ENCODE measurements at places on chromosomes 16 and 17.

GRCh38 chr17:65742403-65743307, 181.2 kb upstream of the AXIN2 start:
- DNase-seq: no peak

- DNase-seq: no peak
Observed at GRCh38 chr16:85169333-85170065, 57.2 kb upstream of the CIBAR2 start.

DNA sequence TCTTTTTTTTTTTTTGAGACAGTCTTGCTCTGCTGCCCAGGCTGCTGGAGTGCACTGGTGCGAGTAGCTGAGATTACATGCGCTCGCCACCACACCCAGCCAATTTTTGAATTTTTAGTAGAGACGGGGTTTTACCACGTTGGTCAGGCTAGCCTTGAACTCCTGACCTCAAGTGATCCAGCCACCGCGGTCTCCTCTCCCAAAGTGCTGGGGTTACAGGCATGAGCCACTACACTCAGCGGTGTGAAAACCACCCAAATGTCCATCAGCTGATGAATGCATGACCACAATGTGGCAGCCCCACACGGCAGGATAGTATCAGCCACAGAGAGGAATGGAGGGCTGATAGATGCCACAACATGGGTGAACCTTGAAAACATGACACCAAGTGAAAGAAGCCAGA, 2.1 kb downstream of the P2RX5 start:
- DNase-seq: no peak

DNA sequence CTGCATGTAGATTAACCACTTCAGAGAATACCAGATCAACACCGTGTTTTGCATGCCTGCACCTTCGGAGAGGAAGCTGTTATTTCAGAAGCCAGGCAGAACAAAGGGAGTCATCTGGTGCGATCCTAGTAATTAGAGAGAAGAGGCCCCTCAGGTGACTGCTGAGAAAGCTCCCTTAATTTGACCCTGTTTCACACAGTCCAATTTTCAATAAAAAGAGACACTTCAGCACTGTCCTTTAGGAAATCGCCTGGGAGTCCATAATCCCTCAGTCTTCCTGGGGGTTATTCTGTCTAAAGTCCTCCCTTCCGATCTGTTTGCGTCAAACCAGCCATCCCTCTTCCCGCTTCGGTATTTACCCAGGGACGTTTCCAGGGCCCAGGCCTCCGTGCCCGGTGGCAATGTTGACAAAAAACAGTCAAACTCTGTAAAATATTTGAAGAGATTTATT, 23.4 kb upstream of the TNRC6C start:
- no peak for DNase-seq

DNA sequence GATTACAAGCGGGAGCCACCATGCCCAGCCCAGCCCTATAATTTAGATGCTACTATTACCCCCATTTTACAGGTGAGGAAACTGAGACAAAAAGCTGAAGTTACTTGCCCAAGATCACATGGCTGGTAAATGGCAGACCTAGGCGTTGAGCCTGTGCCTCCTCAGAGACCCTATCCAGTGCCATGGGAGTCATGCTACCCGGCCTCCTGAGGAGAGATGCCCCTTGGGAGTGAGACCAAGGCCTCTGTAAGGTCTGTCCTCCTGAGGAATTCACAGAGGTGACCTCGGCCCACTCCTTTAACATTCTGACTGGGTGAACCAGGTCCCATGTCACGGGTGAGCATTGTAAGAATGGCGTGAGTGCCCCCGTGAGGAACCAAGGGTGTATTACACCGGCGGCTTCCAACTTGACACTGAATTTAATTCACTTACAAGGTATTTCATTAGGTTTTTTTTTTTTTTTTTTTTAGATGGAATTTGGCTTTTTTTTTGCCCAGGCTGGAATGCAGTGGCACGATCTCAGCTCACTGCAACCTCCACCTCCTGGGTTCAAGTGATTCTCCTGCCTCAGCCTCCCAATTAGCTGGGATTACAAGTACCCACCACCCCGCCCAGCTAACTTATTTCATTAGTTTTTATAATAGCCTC, 95.7 kb downstream of the ABCC6 start:
- DNase-seq: no peak

DNA sequence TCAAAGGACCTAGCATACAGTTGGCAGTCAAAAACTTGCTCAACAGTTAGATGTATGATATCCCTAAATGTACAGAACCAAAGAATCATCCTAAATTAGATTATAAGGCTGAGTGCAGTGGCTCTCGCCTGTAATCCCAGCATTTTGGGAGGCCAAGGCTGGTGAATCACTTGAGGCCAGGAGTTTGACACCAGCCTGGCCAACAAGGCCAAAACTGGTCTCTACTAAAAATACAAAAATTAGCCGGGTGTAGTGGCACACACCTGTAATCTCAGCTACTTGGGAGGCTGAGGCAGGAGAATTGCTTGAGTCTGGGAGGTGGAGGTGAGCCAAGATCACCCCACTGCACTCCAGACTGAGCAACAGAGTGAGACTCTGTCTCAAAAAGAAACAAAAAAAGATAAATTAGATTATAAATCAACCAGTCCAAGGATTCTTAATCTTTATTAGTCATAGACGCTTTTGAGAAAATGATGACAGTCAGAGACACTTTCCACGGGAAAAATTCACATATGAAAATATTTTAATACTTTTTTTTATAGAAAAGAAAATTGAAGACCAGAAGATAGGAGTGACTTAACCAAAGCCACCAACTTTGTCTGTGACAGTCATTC, 77.6 kb downstream of the MMD start:
- no peak for DNase-seq

DNA sequence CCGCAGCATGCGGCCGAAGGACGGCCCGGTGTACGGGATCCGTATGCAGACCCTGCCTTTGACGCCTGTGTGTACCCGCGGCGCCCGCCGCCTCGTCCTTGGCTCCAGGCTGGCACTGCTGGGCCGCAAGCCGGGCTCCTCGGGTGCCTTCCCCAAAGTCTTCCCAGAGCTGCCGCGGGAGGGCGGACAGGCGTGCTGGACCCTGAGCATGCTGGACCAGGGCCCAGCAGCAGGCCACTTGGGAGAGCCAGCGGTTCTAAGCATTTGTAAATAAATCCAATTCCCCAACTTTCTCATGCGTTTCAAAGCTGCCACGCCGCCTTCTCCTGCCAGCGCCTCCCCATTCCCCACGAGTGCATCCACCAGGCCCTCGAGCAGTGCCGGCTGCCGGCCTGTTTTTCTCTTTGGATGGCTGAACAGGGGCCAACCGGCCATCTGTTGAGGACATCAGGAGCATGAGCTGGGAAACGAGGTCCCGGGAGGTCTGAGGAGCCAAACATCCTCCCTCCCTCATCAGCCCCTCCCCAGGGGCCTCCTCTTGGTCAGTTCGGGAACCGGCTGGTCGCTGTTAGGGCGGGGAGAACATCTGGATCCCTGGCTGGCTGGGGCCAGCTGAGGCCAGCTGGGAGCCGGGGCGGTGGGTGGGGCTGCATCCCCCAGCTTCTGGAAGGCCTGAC, 20.5 kb upstream of the PABPN1L start:
- DNase-seq: no peak

DNA sequence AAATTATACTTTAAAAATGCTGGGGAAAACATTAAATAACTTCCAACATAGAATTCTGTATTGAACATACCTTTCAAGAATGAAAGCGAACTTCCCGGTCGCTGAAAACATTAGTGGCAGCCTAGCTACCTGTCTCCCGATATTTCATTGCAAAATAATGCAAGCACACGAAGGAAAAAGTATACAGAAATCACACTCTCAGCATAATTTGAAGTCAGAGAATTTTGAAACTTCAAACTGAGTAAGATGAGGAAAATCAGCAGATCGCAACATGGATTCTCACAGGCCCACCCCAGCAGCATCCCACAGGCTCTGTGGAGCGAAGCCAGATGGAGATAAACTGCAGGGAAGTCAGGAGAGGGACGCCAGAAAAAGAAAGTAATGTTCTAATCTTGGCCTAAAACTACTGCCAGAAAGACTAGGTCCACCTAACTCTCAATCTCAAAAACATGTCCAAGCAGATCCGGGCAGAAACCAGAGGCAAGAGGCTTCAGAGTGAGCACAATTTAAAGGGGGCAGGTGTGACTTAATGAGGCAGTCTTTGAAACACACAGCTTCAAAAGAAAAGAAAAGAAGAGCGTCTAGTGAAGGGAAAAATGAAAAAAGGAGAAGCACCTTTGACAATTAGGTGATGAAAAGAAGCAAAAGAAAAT, 4.8 kb upstream of the GOSR1 start:
- DNase-seq: no peak

DNA sequence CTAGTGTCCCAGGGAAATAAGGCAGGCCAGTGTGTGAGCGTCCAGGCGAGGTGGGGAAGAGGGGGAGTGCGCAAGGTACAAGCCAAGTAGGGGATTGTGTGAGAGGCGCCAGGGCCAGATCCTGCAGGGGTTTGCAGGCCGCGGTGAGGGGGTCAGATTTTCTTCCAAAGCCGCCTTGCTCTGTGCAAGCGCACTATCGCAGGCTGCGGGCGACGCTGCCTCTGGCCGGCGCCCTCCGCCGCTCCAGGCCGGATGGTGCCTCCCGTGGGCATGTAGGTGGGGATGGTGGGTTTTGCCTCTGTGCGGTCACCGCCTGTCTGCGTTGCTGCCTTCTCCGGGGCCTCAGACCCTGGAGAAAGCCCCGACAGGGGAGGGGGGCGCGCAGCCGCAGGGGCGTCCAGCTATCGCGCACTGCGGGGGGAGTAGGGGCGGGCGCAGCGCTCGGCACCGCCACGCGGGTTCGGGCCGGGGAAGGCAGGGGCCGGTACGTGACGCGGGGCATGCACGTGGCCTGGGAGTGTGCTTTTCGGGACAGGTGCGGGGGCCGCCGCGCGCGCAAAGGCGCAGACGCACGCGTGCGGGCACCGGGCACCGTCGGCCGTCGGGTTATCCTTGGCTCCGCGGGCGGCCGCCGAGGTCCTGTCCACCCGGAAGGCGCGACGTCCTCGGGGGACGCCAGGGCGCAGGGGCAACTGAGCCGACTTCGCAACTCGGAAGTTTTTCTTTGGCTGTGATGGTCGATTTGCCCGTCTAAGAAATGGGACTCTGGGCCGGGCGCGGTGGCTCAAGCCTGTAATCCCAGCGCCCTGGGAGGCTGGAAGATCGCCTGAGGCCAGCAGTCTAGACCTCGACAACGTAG, 1.1 kb upstream of the HAPSTR1 start:
- no peak for DNase-seq

DNA sequence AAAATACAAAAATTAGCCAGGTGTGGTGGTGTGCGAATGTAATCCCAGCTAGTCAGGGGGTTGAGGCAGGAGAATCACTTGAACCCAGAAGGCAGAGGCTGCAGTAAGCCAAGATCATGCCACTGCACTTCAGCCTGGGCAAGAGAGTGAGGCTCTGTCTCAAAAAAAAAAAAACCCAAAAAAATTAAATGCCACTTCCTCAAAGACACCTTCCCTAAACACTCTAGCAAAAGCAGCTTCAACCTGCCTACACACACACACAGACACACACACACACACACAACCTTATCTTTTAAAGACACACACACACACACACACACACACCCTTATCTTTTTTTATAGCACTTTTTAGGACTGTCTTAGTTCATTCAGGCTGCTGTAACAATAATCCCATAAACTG, 201.7 kb upstream of the PSMD7 start:
- DNase-seq: no peak

- DNase-seq: no peak
Observed at GRCh38 chr17:79572136-79572925, 38.5 kb downstream of the RBFOX3 start.

DNA sequence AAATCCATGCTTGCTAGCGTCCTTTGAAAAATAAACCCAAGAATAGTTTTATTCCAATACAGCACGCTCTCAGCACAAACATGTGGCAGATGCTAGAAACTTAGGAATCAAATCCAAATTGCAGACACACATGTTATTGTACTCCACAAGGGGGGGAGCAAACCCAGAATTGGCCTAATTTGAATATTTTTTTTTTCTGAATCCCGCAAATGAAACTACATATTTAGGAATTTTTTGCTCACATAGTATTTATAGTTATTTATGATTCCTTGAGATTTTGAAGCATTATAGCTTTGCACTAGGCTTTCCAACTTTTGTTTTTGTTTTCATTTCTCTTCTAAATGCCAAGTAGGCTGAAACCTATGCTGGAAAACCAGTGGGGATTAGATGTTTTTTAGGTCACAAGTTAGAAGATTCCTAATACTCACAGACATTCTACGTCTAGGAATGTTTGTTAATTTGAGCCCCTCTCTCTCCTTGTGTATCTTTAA, 59.3 kb upstream of the CDH11 start:
- no peak for DNase-seq

DNA sequence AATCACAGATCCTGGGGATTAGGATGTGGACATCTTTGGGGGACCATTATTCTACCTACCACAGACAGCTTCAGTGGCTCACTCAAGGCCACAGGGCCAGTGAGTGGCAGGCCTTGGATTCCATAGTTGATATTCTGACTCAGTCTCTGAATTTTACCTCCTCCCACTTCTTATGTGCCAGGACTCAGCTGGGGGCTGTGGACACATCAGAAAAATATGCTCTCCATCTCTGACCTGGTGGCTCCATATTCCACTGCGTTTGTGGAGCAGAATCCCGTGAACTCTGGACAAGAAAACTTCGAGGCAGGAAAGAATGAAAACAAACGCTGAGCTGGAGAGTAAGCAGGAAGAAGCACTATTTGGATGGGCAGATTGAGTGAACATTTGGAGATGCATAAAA, 301.8 kb upstream of the MAF start:
- no peak for DNase-seq

GRCh38 chr17:31499771-31500554, 108.5 kb downstream of the RAB11FIP4 start:
- no peak for DNase-seq

DNA sequence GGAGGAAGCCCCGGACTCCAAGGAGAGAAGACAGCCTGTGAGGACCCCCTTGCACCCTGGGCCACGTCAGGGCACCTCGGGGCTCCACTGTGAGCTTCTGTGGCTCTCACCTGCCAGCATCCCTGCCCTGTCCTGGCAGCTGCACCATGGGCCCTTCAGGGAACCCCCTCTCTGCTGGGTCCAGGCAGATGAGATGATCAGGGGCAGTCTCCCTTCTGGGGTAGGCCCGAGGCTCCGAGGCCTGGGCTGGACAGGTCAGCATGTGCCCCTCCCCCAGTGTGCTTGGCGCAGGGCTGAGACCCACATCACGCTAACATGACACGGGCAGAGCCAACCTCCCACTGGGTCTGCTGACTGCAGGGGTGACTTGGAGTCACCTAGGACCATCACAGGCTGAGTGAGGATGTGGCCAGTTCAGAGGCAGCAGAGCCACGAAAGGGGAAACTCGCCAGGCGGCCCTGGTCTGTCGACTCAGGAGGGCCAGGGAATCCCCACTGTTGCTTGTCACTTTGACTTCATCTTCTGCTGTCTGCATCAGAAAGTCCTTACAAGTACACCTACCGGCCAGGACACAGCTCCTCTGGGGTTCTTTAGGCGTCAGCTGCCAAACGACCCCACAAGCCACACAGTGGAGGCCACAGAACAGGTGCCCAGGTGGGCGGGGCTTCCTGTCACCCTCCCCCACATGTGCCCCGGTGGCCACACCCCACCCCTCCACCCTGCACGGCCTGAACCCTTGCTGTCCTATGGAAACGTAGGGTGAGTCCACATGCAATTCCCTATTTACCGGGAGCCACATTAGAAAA, 2.2 kb downstream of the GALNS start:
- DNase-seq: no peak

All from NCI-H2029 treated with DMSO at 0.1 percent for 48 hours (cell line).